AML-193 (cell line): ENCODE measurements at places on chromosomes 2 and 18.

DNA sequence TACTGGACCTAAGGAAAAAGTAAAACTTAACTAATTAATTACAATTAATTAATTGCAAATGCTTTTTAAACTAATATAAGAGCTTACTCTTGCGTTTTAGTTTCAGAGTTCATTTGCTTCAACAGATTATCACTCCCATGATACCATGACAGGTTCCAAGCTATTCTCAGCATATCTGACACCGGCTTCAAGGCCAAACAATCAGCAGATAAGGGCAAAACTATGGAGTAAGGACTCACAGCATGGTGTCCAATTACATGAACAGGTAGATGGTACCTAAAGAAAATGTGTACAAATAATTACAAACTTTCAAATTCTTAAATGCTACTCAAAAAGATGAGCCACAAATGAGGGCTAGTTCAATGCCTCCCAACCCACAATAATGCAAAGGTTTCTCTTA, 77.2 kb downstream of the RTTN start:
- no peak for DNase-seq

DNA sequence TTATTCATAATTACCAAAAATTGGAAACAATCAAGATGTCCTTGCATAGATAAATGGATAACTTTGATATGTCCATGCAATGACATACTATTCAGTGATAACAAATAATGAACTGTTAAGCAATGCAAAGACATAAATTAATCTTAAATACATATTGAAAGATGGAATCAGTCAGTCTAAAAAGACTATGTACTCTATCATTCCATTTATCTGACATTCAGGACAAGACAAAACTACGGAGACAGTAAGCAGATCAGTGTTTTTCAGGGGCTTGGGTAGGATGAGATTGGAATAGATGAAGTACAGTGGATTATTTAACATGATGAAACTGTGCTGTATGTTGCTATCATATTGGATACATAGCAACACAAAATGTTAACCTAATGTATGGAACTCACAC, 21.3 kb upstream of the ZNF804A start:
- no peak for DNase-seq

DNA sequence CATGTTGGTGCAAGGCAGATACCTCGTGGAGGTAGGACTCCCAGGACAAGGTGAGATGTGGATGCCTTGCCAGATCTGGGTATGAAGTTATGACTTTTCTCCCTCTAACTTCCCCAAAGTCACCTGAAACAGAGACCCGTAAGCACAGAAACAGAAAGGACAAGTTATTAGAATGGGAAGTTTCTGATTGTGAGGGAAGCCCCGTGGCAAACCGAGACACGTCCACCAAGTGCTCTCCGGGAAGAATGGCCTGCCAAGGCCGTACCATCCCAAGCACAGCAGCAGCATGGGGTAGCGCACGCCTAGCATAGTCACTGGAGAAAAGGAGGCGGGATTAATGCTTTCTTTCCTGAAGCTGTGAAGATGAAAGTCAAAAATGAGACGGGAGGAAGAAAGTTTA, 110.6 kb downstream of the ZNF532 start:
- DNase-seq, result no peak

DNA sequence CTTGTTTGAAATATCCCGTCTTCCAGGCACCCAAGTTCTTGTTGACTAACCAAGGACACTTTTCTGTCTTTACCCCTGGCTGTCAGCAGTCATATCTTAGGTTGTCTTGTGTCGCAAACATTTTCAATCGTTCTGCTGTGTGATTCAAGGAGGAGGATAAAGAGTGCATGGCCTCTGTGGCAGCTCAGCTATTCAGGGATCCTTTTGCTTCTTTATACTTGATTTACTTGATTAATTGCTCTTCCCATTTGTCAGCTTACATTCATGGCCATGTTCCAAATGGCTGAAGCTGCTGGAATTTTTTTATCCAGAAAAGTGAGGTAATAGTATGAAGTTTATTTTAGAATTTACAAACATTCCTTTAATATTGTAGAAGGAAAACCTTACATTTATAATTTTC, 97.3 kb upstream of the FZD5 start:
- no peak for DNase-seq

- no peak for DNase-seq
Measured at GRCh38 chr2:3290655-3291054, 87.0 kb downstream of the EIPR1 start.

GRCh38 chr2:101109451-101110118, 41.6 kb downstream of the TBC1D8 start:
- no peak for DNase-seq

DNA sequence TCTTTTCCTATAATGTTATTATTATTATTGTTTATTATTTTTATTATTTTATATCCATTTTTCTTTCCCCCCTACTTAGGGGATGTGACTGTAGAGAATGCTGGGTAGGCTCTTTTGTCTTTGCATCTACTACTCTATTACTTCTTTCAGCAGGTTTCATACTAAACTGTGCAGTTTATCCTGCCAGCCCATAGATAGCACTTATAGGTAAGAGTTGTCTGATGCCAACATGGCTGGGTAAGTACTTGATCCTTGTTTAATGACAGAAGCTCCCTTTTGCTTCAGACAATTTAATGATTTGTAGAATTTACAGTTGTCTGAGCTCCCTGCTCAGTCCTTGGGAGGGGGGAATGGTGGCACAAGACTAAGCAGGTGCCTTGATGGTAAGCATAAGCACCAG, 262.9 kb upstream of the CDH2 start:
- no peak for DNase-seq

DNA sequence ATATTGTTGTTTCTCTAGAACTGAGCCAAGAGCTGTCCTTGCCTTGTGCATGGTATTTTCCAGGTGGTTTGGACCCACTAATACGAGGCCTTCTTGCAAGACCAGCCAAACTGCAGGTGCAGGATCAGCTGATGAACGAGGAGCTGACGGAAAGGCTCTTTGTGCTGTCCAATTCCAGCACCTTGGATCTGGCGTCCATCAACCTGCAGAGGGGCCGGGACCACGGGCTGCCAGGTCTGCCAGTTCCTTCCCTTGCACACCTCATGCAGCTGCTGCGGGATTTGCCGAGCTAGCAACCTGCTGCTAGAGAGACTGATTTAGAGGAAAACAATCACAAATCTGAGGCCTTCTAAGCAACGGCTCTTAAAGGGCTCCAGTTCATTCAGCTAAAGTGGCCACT, 74.5 kb downstream of the TPO start:
- no peak for DNase-seq

- no peak for DNase-seq
Measured at GRCh38 chr2:8819194-8819593, 18.2 kb downstream of the KIDINS220 start.
